ENCODE measurements at places on chromosomes 7 and 10.

DNA sequence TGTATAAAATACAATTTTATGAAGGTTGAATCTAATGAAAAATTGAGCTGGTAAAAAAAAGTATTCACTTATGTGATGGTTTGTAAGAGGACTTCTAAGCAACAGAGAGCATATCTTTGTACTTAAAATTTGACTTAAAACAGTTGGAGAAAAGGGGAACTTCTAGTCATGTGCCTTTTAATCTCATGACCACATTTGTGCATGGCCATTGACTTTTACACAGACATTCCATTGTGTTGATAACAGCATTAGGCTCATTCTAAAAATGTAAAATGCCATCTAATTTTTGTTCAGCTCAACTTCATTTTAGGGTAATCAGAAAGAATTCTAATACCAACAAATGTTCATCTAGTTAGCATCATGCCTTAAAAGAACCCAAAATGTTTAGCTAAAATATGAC is 119.9 kb downstream of the HPSE2 start:
- DNase-seq: no peak

GRCh38 chr10:25047088-25047487 is 30.7 kb downstream of the THNSL1 start:
- peak; percentile 25 for DNase-seq

GRCh38 chr7:108454674-108455550 is 1.3 kb downstream of the NRCAM start:
- DNase-seq: peak; percentile 44

GRCh38 chr7:45028920-45029344 is 28.9 kb downstream of the CCM2 start:
- no peak for DNase-seq

- peak; percentile 27 for DNase-seq
Measured at GRCh38 chr10:14952851-14953423, 959 bp downstream of the DCLRE1C start.

DNA sequence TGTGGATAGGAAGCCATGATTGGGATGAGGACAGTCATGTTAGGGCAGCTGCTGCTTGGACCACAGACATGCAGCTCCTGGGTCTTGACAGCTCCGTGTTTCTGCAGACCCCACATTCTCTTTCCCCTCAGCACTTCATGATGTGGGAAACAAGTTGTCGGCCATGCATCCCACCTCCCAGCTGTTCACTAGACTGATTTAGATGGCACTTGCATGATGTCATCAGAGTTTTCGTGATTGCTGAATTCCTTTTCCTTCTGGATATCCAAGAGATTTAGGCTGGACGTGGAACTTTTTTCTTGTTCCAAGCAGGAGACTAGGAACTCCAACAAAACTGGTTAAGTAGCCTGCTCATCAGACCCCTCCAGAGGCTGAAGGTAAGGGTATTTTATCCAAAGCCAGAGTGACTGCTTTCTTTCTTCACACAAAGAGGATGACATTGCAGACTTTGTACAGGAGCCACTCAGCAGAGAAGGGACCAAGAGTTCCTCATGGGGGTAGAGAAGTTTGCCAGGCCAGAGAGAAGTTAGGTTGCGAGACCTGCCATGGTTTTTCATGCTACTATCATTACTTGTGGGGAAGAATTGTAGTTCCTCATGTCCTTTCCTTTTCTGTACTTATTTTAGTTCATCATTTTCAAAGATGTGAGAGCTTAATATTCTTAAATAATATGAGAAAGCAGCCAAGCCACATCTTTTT is 117.7 kb upstream of the GJD4 start:
- peak; percentile 57 for DNase-seq

DNA sequence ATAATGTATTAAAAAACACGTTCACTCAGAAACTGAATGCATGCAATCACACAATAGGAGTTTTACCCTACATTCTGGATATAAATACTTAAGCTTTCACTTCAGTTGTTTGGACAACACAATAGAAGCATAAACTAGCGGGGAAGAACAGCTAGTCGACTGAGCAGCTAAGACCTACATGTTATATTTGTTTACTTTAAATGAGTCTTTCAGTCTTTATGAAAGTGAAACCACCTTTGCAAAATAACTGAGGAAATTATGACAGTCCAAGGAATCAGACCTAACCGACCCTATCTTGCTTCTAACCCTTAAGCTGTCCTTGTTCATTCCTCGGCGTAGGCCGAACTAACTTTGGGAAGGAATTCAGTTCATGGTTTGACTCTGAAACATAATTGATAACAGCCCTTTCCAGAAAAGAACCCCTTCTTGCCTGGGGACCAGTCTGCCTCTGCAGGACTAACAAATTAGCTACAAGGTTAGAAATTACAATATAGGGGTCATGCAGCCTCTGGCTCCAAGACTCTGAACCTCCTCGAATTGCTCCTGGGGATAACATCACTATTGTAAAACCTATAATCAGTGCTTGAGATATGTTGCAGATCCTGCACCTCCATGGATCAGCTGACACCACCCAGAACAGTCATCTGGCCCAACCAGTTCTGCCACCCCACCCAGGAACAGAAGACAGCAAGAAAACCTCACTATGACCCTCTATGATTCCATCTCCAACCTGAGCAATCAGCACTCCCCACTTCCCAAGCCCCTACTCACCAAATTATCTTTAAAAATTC is 185.1 kb upstream of the KLF6 start:
- no peak for DNase-seq

- DNase-seq: no peak
Measured at GRCh38 chr7:87234949-87235348, 15.4 kb upstream of the TMEM243 start.

DNA sequence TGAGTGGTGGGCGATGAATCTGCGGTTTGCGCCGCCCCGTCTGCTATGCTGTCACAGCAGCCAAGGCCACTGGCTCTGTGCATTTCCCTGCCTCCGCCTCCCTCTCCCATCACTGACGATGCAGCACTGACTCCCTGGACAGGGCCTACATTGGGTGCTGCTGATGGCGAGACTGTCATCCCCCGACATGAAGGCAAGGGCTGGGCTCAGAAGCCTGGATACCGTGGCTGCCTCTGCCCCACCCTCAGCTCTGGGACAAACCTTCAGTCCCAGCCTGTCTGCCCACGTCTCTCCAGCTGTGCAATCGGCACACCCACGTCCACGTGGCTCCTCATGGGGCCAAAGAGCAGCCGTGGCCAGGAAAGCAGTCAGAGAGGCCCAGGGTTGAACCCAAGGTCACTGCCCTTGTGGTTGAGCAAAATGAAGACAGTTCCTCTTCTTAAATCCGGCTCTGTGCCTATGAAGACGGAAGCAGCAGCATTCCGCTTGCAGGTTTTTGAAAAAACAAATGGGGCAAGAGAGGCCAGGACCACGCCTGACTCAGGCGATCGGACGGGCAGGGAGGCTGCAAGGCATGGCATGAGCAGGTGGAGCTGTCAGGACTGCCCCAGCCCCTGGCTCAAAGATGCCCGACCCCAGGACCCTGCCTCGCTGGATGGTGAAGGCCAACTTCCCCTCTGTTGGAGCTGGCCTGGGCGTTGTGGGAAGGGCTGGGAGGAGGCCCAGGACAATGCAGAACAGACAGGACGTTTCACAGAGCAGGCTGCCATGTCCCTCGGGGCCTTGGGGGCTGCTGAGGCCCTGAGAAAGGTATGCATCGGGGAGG is 517.5 kb downstream of the DNAJB6 start:
- DNase-seq: no peak

DNA sequence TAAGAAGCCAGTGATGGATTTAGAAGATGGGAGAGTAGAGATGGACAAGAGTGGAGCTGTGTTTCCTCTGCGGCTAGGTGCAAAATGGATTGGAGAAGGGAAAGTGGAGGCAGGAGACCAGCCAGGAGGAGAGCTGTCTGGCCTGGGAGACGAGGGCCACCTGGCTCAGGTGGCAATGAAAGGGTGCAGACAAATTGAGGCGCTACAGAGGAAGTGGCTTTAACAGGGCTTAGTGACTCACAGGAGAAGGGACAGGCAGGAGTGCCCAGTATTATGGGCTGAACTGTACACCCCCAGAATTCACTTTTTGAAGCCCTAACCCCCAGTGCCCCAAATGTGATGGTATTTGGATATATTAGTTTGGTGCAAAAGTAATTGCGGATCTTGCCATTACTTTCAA is 65.6 kb upstream of the DUSP5 start:
- DNase-seq: no peak

DNA sequence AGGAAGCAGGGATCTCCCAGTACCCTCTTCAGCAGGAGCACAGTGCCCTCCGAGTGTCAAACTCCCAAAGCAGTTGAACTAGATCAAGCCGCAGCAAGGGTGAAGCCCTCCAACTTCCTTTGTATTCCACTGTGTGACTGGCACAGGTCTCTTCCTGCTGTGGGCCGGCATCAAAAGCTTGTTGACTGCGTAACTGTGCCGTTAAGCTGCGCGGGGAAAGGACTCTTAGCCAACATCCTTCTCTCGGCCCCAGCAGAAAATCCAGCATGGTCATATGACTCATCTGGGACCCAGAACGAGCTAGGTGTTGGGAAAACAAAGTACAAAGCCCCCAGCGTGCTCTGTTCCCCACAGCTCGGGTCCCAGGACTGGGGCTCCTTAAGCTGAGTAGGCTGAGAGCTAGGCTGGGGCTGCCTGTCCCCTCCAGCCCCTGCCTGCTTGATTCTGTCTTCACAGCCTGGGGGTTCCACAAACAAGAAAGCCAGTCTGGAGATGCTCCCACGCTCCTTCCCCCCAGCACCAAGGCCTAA is 52.2 kb downstream of the COL17A1 start:
- DNase-seq: no peak

DNA sequence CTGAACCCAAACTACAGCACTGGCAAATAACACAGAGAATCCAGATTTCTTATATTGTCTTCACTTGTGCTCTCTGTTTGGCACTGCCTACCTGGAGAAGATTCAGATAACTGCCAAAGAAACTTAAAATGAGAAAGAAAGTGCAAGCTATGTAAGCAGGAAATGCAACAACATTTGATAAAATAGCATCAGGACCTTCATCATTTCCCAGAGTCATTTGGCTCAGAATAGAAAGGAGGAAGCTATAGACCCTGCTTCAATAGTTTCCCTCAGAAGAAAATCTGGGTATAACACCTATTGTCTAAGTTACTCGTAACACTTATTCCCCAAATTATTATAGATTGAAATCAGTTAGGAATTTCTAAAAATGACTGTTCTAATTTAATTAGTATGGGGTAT is 56.2 kb downstream of the CC2D2B start:
- DNase-seq: no peak

DNA sequence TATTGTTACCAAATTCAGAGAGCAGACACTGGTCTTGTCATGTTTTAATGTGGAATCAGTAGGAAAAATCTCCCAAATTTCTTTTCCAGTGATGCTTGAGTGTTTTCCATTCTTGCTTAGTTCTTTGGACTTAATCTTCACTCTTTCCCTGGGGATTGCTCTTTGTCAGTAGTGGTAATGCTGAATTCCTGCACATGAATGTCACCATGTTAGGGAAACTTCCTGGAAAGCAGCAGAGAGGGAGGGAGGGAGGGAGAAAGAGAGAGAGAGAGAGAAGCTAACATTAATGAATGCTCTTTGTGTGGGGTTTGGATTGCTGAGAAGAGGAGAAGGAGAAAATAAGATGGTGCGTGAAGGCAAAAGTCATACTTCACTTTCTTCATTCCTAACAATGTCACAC is 295.3 kb upstream of the COBL start:
- DNase-seq: no peak

DNA sequence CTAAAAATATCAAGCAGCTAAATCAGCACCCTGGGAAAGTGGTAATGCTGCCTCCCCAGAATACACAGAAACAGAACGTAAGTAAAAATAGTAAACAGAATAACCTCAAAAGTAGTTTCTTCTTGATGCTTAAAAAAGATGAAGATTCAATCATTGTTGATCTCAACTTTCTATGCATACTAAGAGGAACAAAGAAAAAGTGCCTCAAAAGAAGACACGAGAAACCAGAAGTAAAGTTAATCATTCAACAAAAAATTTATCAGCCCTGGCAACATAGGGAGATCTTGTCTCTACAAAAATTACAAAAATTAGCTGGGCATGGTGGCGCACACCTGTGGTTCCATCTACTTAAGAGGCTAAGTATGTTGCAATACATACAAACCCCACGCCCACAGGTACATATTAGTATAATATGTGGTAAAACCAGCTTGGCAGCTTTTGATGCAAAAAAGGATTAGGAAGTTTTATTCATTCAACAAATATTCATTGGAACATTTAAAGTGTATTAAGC is 153.7 kb downstream of the NRBF2 start:
- DNase-seq: no peak

DNA sequence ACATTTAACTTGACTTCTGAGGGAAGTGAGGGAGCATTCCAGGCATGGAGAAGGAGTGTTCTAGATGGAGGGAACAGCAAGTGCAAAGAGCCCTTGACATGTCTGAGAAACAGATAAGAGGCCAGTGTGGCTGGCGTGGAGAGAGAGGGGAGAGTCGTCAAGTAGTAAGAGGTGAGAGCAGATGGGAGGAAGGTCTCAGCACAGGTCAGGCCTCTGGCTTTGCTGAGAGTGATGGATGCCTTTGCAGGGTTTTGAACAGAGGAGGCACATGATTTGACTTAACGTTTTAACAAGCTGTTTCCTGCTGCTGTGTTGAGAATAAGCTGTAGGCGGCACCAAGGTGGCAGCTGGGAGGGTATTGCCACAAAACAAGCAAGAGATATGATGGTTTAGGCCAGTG is 97.2 kb downstream of the KAT6B start:
- DNase-seq: peak; percentile 30

GRCh38 chr10:69285699-69286098 is 7.4 kb downstream of the HK1 start:
- no peak for DNase-seq

GRCh38 chr7:20270867-20271266 is 53.7 kb upstream of the MACC1 start:
- no peak for DNase-seq

GRCh38 chr7:2231992-2232765 is 566 bp downstream of the MAD1L1 start:
- no peak for DNase-seq

DNA sequence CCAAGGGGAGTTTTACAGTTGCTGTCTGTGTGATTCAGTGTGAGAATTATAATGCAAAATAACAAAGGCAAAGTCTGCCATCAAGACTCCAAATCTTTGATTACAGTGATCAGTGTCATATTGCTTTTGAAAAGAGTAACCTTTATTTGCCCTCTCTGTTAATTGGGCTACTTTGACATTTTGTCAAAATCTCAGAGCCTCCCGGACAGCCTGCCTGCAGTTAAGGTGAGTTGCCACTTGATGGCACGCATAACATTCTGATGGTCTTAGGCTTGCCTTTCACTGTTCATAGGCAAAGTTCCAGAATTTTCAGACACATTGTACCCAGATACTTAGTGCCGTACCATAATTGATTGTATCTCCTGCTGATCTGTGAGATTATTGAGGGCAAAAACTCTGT is 253.5 kb downstream of the ABCA13 start:
- DNase-seq: peak; percentile 10

DNA sequence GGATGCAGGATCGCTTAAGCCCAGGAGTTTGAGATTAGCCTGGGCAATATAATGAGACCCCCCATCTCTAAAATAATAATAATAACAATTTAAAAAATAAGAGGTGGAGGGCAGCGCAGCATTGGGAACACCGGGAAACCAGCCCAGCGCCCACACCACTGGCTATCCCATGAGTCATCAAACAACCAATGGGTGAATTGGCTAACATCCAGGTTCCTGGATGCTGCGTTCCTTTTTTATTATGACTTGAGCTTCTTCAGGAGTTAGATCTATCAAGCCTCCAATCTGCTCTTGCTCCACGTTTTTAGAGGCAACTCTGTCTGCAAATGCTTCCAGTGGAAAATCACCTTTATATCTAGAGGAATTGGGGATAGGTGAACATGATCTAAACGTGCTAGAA is 10.0 kb upstream of the LRRC4 start:
- peak; percentile 78 for DNase-seq
